ENCODE measurements at places on chromosomes 16 and 17. TPM values are rescaled to one million over a fixed set of nuclear protein-coding genes. Genes with fewer than 3 reads are reported as not detected.

Gene TBC1D3C
- 0.19 TPM for polyA plus RNA-seq

Gene SLC35G6
- not detected for polyA plus RNA-seq

Gene NPIPA7
- polyA plus RNA-seq, result 47.1 TPM

DNA sequence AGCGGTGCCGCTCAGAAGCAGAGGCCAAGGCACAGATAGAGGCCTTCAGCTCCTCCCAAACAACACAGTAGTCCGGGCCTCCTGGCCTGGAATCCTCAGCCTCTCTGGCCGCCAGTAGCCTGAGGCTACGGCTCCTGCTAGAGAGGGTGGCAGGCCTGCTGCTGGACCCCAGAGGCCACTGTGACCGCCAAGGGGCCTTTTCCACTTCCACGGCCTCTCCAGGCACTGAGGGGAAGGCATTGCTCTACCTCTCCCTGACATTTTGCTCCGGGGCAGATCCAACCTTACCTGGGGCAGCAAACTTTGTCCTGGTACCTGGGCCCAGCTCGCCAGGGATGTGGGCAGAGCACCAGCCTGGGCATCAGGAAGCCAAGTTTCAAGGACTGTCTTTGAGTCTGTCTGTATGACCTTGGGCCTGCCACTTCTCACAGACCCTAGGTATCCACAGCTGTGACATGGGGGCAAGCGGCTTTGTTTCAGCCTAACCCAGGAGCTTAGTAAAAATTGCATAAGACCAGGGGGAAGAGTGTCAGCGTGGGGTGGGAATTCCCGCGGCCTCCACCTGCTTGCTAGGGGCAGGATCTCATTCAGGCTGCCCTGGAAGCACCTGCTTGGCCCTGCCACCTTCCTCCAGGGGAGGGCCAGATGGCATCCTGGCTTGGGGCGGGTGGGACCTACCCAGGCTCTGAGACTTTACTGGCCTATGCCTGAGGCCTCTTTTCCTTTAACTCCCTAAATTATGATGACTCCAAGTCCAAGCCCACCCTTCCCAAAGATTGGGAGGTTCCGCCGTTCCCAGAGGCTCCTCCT, 33.2 kb downstream of the ADGRG5 start:
- no peaks in the 10 kb centered on the region for H3K36me3 ChIP-seq
- H3K4me3 ChIP-seq, result no peak overlapping the region
- no peaks in the 10 kb centered on the region for H3K4me1 ChIP-seq
